ENCODE measurements at places on chromosomes 13 and 19.

DNA sequence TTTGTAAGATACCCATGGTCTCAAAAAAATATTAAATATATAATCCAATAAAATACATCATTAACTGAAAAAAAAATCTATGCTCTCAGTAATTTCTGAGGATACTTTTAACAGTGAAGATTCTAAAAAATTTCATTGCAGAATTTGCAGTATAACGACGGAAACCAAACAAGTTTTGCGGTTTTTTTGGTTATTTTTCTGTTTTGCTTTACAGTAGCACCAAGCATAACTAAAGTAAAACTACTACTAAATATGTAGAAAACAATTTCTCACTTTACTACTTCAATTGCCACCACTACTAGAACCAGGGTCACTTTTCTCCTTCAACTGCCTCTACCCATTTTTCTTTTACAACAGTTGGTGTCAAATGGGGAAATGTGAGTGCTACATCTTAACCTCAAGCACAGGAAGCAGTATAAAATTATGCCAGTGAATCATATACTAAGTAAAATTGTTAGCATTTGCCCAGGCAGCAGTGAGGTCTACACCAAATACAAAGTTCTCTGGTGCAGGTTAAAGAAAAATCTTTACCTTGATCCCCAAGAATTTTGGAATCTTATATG is 24.1 kb downstream of the MICU2 start:
- no peak for DNase-seq

DNA sequence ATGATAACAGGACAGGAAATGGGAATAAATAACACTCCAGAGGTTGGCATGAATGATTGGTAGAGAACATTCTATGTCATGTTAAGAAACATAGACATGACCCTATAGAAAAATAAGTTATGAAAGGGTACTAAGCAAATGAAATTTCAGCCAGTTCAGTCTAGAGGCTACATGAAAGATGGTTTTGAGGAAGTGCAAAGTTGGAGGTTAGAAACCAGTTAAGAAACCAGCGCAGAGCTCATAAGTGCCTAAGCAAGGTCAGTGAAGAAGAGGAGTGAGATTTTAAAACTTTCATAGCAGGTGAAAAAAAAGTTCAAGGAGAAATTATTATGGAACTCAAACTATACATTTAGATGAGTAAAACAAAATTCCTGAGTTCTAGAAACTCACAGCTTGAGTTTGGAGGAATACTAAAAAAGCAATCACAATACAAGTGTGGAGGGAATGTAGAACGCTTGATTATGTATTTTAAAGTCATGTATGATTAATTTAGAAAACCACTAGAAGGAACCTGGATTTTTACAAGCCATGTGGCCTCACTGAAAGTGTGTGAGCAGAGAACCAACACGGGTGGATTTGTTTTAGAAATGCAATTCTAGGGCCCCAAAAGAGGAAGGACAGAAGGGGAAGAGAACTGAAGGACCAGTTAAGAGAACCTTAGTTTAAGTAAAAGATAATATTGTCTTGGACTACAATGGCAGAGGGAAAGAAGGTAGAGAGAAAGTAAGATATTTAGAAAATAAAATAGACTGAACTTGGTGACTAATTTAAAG is 162.4 kb downstream of the PCDH20 start:
- DNase-seq, result no peak

DNA sequence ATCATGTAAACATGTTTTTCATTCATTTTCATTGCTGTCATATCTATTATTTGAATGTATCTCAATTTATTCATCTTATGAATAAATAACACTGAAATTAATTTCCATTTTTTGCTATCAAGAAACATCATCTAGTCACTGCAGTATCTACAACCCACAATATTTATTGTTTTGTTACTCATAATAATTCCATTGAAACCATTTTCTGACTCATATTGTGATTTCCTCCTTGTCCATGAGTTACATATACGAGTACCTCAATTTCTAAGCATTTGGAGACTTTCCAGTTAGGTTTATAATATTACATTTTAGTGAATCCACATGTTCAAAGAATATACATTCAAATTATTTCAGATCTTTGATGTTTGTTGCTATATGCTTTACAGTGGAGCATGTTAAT is 1524.0 kb downstream of the SLITRK1 start:
- no peak for DNase-seq

DNA sequence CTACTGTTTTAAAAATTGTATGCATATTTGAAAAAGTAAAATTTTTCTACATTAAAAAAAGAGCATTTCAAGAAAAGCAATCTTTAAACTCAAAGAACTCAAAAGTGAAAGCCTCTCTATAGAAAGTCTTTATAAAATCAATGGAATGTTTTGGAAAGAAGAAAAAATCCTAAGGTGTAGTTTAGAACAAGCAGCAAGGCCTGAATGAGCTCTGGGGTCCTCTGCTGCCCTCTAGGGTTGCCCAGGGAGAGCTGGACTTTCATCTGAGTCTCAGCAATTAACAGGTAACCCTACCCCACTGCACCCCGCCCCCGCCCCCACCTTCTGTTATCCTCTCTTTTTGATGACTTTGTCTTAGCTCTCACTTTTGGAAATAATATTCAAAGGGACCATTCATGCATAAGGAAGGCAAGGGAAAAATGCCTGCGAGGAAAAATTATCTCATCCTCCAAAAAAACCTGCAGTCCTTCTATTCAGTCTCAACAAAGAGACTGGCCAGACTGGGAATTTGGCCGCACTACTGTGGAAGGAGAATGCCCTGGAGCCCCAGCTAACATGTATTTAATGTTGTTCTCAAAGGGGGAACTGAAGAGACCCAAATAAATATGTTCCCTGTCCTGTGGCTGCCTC is 24.1 kb downstream of the SLC25A30 start:
- DNase-seq, result peak; percentile 48

All from NAMALWA (cell line).